ENCODE measurements at places on chromosomes 11 and 22.

DNA sequence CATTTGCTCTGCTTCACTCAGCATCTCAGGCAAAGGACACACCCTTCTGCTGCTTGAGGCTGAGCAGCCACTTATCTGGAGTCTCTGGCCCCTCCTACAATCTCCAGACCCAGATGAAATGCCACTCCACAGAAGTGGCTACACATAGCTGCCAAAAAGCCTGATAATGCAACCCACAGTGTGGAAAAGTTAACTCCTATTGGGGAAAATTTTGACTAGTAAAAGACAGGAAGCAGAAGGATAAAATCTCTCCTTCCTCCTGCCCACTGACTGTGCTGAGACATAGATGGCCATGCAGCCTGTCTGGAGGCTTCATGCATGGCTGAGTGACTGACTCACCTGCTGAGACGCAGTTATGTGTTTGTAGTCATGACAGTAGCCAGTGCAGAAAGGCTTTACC lies 92.3 kb upstream of the TEAD1 start:
- H3K4me1 ChIP-seq, result no peaks in the 10 kb centered on the region
- no peaks in the 10 kb centered on the region for H3K27me3 ChIP-seq
- H3K27ac ChIP-seq, result no peak overlapping the region
- no peak overlapping the region for H3K4me3 ChIP-seq
- H3K36me3 ChIP-seq, result no peaks in the 10 kb centered on the region

GRCh38 chr11:34411111-34411510 lies 27.6 kb upstream of the CAT start:
- peaks cover 17% of the 10 kb centered on the region for H3K27me3 ChIP-seq
- no peaks in the 10 kb centered on the region for H3K36me3 ChIP-seq
- H3K27ac ChIP-seq, result no peak overlapping the region
- no peaks in the 10 kb centered on the region for H3K4me1 ChIP-seq

DNA sequence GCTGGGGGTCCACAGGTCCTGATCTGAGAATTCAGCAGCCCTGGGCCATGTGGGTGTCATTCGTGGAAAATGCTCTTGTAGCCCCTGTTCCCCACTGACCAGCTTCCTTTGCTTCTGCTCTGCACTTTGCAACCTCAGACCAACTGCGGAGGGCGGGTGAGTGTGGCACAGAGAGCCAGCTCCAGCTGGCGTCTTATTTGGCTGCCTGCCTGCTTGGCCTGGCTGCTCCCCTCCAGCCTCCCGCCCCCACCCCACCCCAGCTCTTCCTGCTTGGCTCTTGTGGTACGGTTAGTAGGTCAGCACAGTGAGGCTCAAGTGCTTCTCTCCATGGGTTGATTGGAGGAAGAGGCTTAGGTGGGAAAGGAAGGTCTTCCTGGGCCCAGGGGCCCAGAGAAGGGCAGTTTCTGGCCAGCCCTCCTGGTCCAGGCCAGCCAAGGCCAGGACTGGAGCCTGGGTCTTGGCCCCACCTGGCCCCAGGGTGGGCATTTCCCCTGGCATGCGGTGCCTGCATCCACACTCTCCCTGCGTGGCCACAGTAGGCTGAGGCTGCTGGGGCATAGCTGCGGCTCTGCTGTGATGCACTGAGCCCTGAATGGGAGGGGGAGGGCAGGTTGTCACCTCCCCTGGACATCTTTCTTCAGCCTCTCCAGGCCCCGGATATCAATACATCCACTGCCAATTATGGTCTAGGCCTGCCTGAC lies 26.5 kb downstream of the MYO7A start:
- H3K27ac ChIP-seq, result no peak overlapping the region
- no peaks in the 10 kb centered on the region for H3K27me3 ChIP-seq
- H3K36me3 ChIP-seq, result no peaks in the 10 kb centered on the region
- H3K4me1 ChIP-seq, result peaks cover 9% of the 10 kb centered on the region
- no peak overlapping the region for H3K4me3 ChIP-seq
- no peak for DNase-seq

DNA sequence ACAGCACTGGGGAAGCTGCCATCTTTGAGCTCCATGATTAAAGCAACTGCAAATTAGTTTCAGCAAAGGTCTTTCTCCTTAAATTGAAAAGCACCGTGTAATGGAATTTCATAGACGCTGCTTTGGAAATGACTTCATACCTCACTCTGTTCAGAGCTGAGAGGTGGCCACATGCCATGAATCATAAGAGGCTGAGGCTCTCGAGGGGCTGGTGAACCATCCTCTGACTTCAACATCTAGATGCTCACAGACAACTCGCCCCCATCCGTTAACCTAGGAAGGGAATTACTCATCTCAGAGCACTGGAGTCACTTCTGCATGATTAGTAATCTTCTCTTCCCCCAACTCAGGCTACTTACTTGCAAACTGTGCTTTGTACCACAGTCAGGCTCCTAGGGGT lies 122.3 kb downstream of the RCN1 start:
- H3K4me1 ChIP-seq, result no peaks in the 10 kb centered on the region
- H3K27ac ChIP-seq, result no peak overlapping the region
- no peak for DNase-seq

DNA sequence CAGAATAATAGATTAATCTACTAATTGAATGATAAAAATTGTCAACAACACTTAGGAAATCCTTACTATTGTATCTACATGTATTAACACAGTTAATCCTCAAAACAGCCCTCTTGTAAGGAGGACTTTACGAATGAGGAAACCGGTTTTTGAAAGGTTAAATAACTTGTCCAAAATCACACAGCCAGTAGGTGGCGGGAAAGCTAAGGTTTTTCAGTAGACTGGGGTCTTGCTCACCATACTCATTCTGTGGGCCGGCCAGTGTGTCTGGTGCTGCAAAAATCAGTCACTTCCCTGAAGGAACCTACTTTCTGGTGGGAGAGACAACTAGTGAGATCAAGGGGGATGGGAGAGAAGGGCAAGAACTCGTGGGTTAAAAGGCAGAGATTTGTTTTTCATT lies 3.8 kb downstream of the DCPS start:
- H3K27me3 ChIP-seq, result no peaks in the 10 kb centered on the region
- H3K36me3 ChIP-seq, result no peaks in the 10 kb centered on the region
- H3K4me1 ChIP-seq, result peaks cover 17% of the 10 kb centered on the region
- no peak for DNase-seq

DNA sequence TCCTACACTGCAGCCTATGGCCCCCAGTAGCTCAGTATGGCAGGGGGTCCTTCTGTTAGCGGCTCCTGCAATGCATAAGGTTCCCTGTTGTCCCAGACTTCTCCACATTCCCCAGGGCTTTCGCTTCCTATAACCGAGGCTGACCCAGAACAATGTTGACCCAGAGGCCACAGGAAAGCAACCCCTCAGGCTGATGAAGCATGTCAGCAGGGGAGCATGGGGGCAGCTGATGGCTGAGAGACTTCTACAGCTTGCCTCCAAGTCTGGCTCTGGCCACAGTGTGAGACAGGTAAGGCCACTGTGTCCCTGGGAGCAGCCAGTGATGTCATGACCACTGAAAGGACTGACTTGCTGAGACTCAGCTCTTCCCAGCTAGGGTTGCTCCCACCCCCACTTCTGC lies 12.5 kb upstream of the PPFIBP2 start:
- no peak overlapping the region for H3K27ac ChIP-seq
- no peak for DNase-seq
- no peaks in the 10 kb centered on the region for H3K27me3 ChIP-seq
- no peak overlapping the region for H3K4me3 ChIP-seq

- no peak overlapping the region for H3K4me3 ChIP-seq
- H3K4me1 ChIP-seq, result peaks cover 10% of the 10 kb centered on the region
- H3K36me3 ChIP-seq, result no peaks in the 10 kb centered on the region
- peaks cover 49% of the 10 kb centered on the region for H3K27me3 ChIP-seq
- H3K27ac ChIP-seq, result peak overlapping the region; percentile 17
- no peak for DNase-seq
Observed at GRCh38 chr22:50641696-50642607, 14.0 kb upstream of the ARSA start.

DNA sequence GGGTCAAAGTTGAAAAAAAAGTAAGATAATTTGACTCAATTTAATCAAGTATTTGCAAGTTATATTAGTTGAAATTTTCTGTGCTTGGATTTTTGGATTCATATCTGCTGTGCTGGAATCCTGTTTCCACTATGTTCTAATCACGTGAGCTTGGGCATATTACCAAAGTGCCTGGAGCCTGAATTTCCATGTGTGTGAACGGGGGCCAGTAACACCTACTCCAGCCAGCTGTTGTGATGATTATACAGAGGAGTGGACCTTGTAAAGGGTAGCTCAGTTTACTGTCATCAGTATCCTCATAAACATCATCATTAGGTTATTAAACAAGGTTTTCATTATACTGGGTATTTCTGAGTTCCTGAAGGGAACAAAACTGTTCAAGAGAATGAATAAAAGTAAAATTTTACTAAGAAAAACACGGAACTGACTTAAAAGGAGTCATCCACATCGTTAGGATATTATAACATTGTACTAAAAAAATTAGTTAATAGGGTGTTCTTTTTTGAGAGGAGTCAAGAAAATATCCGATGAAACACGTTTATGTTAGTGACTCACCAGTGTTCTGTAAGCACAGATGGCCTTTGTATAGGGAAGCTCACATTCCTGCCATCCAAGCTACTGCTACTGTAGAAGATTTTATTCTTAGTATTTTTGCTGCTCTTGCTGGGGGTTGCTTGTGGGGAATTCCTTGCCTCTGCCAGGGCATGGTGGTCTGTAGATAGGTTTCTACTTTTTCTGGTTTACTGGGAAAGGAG lies 144.1 kb downstream of the ARHGAP42 start:
- H3K4me3 ChIP-seq, result no peak overlapping the region
- peaks cover 3% of the 10 kb centered on the region for H3K4me1 ChIP-seq
- no peaks in the 10 kb centered on the region for H3K27me3 ChIP-seq
- DNase-seq, result no peak
- no peak overlapping the region for H3K27ac ChIP-seq
- no peaks in the 10 kb centered on the region for H3K36me3 ChIP-seq

DNA sequence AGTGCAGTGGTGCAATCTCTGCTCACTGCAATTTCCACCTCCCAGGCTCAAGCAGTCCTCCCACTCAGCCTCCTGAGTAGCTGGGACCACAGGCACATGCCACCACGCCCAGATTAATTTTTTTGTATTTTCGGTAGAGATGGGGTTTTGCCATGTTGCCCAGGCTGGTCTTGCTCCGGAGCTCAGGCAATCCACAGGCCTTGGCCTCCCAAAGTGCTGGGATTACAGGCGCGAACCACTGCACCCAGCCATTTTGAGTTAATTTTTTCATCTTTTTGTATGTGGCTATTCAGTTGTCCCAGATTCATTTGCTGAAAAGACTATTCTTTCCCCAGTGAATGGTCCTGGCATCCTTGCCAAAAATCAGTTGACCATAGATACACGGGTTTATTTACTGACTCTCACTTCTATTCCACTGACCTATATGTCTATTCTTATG lies 63.6 kb downstream of the MAPK1 start:
- H3K36me3 ChIP-seq, result no peaks in the 10 kb centered on the region
- no peak overlapping the region for H3K27ac ChIP-seq
- H3K4me1 ChIP-seq, result peaks cover 14% of the 10 kb centered on the region
- no peak for DNase-seq
- H3K4me3 ChIP-seq, result no peak overlapping the region
- H3K27me3 ChIP-seq, result no peaks in the 10 kb centered on the region

GRCh38 chr11:102722821-102723220 lies 1.9 kb downstream of the MMP8 start:
- no peaks in the 10 kb centered on the region for H3K27me3 ChIP-seq
- no peaks in the 10 kb centered on the region for H3K36me3 ChIP-seq
- H3K4me1 ChIP-seq, result no peaks in the 10 kb centered on the region
- H3K4me3 ChIP-seq, result no peak overlapping the region

- H3K27me3 ChIP-seq, result peaks cover 12% of the 10 kb centered on the region
- peak; percentile 65 for DNase-seq
- H3K4me3 ChIP-seq, result no peak overlapping the region
Observed at GRCh38 chr22:37101311-37102066, 8.0 kb downstream of the TMPRSS6 start.

- H3K27ac ChIP-seq, result peak overlapping the region; percentile 91
- H3K4me1 ChIP-seq, result peaks cover 6% of the 10 kb centered on the region
- peak; percentile 29 for DNase-seq
Observed at GRCh38 chr11:113773092-113773415, 438 bp downstream of the ZW10 start.

- no peaks in the 10 kb centered on the region for H3K4me1 ChIP-seq
- H3K27ac ChIP-seq, result no peak overlapping the region
- H3K36me3 ChIP-seq, result no peaks in the 10 kb centered on the region
- no peak for DNase-seq
Observed at GRCh38 chr11:75450826-75451821, 18.1 kb upstream of the KLHL35 start.

DNA sequence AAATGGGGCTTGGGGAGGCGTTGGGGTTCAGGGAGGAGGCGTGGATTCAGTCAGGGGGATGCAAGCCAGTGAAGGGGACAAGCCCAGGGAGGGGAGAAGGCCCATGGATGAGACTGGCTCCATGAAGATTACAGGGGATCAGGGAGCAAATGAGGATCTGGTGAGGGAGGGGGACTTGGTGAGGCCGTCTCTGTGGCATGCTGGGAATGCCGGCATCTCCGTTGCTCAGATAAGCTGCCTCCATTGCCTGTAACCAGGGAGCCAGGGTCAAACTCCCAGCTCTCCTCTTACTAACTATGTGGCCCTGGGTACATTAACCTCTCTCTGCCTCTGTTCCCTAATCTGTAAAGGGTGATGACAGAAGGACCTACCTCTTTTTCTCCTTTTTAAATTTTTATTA lies 38.7 kb downstream of the TPBGL start:
- no peaks in the 10 kb centered on the region for H3K27me3 ChIP-seq
- peaks cover 6% of the 10 kb centered on the region for H3K4me1 ChIP-seq
- H3K27ac ChIP-seq, result no peak overlapping the region

GRCh38 chr11:35177370-35177769 lies 38.4 kb downstream of the CD44 start:
- no peaks in the 10 kb centered on the region for H3K36me3 ChIP-seq
- H3K4me3 ChIP-seq, result no peak overlapping the region
- H3K27me3 ChIP-seq, result no peaks in the 10 kb centered on the region
- H3K27ac ChIP-seq, result peak overlapping the region; percentile 79
- DNase-seq, result no peak
- peaks cover 40% of the 10 kb centered on the region for H3K4me1 ChIP-seq

- H3K4me1 ChIP-seq, result no peaks in the 10 kb centered on the region
- DNase-seq, result no peak
- no peaks in the 10 kb centered on the region for H3K27me3 ChIP-seq
- no peak overlapping the region for H3K4me3 ChIP-seq
- no peaks in the 10 kb centered on the region for H3K36me3 ChIP-seq
Observed at GRCh38 chr11:13928566-13929251, 33.8 kb upstream of the SPON1 start.

- no peaks in the 10 kb centered on the region for H3K4me1 ChIP-seq
- no peaks in the 10 kb centered on the region for H3K36me3 ChIP-seq
- H3K27ac ChIP-seq, result no peak overlapping the region
- no peak overlapping the region for H3K4me3 ChIP-seq
Observed at GRCh38 chr11:132471466-132471865, 1060.8 kb downstream of the OPCML start.

- H3K27me3 ChIP-seq, result no peaks in the 10 kb centered on the region
- no peak overlapping the region for H3K4me3 ChIP-seq
- DNase-seq, result no peak
Observed at GRCh38 chr11:101668236-101668635, 84.4 kb upstream of the TRPC6 start.
